ENCODE measurements at places on chromosomes 7 and 10. TPM values are rescaled to one million over a fixed set of nuclear protein-coding genes. Genes with fewer than 3 reads are reported as not detected.

ABCB8 gene
- total RNA-seq, result 18.1 TPM

PRDX3 gene
- total RNA-seq, result 189 TPM

DBF4 gene
- 38.8 TPM for total RNA-seq

HTR5A gene
- total RNA-seq, result not detected

TIAL1 gene
- 48.7 TPM for total RNA-seq

TMEM236 gene
- total RNA-seq, result 0.09 TPM

TCAF1 gene
- 50.0 TPM for total RNA-seq

FRMD4A gene
- 32.1 TPM for total RNA-seq

TMEM270 gene
- not detected for total RNA-seq

GRCh38 chr10:79496896-79497295, 15.4 kb upstream of the EIF5AL1 start:
- DNase-seq, result no peak

- DNase-seq, result peak; percentile 99
Observed at GRCh38 chr10:4243651-4244050, 458.6 kb upstream of the KLF6 start.

- DNase-seq, result peak; percentile 51
Observed at GRCh38 chr10:59808896-59809643, 55.8 kb upstream of the MRLN start.

- peak; percentile 77 for DNase-seq
Observed at GRCh38 chr7:33773053-33773452, 132.3 kb upstream of the BMPER start.

- DNase-seq, result no peak
Observed at GRCh38 chr7:129789000-129789399, 163.8 kb downstream of the UBE2H start.

DNA sequence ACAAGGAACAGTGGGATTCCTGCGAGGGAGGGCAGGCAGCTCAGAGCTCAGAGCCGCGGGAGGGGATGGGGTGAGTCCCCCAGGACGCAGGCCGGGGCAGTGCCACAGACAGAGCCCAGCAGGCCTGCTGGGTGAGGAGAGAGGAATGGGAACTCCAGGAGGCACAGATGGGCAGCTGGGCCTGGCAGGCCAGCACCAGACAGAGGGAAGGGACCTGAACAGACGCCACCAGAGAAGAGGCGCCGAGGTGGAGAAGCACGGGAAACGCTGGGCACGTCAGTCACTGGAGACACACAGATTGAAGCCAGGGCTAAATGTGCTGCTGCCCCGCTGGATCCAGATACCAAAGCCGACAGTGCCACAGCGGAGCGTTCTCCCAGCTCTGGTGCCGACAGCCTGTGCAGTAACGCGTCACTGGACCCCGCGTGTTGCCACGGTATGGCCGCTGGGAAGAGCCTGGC, 225.8 kb downstream of the MAD1L1 start:
- DNase-seq, result no peak

DNA sequence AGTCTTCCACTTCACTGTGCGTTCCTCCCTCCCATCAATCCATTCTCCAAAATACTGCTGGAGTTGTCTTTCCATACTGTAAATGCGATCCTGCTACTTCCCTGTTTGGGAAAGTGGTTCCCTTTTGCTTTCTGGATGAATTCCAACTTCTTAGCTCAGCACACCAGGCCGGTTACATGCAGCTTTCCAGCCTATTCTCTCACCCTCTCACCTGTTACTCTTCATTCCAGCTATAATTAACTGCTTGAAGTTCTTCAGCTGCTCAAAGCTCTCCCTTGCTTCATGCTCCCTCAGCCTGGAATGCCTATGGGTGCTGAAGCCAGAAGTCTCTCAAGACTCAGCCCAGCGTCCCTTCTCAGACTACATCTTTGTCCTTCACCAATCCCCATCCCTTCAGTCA, 6.0 kb upstream of the ZNRF2 start:
- DNase-seq, result no peak

- DNase-seq, result no peak
Observed at GRCh38 chr10:1187151-1187854, 131.1 kb downstream of the WDR37 start.

DNA sequence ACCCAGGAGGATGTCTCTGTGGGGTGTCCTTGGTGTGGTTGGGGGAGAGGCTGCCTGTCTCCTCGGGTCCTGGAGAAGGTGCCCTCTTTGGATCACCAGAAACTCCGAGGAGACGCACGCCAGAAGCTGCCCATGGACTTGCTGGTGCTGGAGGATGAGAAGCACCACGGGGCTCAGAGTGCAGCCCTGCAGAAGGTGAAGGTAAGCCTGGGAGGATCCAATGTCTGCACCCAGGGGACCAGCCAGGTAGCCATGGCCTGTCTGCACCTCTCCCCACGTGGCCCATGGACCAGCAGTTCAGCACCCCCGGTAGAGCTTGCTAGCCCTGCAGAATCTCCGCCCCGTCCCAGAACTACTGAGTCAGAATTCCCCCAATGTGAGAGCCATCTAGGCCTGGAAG, 5.1 kb downstream of the ANKRD2 start:
- DNase-seq, result no peak

- no peak for DNase-seq
Observed at GRCh38 chr7:48610705-48611104, 313.6 kb upstream of the CDC14C start.

- peak; percentile 19 for DNase-seq
Observed at GRCh38 chr7:50822110-50822509, 39.4 kb upstream of the GRB10 start.

DNA sequence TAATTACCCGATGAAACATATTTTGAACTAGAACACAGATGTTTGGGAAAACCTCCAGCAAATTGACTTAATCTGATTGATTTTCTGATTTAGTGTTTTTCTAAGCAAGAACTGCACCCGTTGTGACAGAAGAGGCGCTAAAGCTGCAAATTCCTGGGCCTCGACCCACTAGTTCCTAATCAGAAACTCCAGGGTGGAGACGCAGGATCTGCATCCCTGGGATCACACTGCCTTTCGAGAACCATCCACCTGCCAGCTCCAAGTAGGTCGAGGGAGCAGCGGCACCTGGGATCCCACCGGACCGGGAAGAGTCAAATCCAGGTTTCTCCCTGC, 136.8 kb upstream of the CDCA7L start:
- DNase-seq, result no peak

- DNase-seq, result no peak
Observed at GRCh38 chr10:107164992-107165391, 486 bp upstream of the SORCS1 start.

DNA sequence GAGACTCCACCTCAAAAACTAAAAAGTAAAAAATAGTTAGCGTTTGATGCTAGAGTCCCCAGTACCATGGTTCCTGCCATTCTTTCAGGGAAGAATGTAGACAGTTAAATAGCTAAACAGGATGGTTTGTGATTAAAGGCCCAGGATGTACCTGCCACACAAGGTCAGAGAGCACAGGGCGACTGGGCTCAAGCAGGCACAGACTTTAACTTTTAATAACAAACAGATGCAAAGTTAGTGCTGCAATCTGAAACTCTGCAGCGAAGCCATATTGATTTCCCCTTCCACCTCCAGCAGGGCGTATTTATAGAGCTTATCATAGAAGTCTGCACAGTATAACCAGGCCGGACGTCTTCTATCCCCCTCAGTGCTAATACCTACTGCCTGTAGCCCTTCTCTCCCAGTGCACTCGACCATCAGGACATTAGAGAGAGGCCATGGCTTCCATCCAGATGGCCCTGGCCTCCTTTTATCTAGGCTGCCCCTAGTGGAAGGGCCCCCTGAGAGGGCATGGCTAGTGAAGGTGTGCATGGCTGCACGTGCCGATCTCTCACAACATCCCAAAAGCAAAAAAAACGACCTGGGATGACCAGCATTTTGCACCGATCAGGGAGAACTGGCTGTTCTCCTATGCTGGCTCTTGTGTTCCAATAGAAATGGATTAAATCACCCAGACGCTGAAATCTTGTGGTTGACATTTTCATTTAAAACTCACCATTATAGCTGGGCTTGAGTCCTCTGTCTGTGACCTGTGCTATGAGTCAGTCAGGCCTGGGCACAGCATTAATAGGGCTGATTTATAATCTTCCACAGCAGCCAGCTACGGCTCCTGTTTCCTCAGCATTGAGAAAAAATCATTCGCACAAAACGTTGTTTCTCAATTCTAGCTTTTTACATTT, 7.6 kb upstream of the BAG3 start:
- no peak for DNase-seq

GRCh38 chr10:124558339-124559321, 97.0 kb downstream of the LHPP start:
- DNase-seq, result peak; percentile 9

DNA sequence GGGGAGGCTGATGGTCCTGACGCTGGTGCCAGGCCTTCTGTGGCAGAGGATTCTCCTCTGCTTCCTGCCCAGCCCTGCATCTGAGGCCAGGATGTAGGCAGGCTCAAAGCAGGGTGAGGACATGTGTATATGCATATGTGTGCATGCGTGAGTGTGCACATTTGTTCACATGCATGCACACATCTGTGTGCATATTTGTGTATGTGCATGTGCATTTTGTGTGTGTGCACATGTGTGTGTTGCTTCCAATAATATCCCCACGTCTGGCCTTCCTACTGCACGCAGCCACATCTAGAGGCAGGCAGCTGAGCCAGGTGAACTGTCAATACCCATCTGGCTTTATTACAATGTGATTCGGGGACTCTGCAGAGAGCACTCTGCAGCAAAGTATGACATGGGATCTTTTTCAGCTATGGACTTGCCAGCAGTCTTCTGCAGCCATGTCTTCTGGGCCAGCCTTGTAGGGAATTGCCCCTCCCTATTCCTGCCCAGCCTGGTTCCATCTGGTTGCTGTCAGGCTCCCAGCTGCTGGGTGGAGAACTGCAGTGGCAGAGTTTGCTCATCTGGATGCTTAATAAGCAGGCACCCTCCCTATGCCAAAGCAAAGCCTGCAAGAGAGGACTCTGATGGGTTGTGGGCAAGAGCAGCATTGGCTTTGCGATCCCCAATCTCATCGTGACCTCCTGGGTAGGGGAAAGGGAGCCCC, 140.7 kb downstream of the PFKFB3 start:
- no peak for DNase-seq

Data from fibroblast of the aortic adventitia (primary cell).